ENCODE measurements at places on chromosomes 7 and 10.

DNA sequence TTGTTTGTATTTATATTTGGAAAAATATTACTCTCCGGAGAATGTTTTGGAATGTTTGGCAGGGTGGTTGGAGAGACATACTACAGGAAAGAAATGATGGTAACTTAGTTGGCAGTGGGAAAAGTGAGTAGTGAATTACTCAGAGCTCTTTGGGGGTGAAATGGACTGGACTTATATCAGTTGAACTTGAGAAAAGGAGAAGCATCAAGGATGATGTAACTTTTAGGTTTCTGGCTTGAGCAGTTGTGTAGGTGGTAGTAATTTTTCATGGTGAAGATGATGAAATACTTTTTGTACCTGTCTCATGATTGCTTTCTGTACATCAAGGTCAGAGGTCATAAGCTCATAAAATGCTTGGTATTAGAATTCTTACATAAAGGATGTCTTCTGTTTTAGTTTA, 617.2 kb downstream of the AUTS2 start:
- no peak for DNase-seq

DNA sequence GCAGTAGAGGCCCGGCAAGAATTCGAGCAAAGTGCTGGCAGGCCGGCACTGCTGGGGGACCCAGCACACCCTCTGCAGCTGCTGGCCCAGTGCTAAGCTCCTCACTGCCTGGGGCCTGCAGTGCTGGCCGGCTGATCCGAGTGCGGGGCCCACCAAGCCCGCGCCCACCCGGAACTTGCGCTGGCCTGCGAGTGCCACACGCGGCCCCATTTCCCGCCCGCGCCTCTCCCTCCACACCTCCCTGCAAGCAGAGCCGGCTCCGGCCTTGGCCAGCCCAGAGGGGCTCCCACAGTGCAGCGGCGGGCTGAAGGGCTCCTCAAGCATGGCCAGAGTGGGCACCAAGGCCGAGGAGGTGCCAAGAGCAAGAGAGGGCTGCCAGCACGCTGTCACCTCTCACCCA, 3.1 kb downstream of the DYDC2 start:
- DNase-seq: no peak

- no peak for DNase-seq
These were observed 30.4 kb upstream of the DMBT1 start for GRCh38 chr10:122530177-122530576.

- no peak for DNase-seq
These were observed 18.9 kb downstream of the CEP55 start for GRCh38 chr10:93515071-93516005.

- no peak for DNase-seq
These were observed 3.5 kb upstream of the ARL4A start for GRCh38 chr7:12683678-12684585.

GRCh38 chr7:39633563-39634477, 10.4 kb downstream of the RALA start:
- DNase-seq: no peak

DNA sequence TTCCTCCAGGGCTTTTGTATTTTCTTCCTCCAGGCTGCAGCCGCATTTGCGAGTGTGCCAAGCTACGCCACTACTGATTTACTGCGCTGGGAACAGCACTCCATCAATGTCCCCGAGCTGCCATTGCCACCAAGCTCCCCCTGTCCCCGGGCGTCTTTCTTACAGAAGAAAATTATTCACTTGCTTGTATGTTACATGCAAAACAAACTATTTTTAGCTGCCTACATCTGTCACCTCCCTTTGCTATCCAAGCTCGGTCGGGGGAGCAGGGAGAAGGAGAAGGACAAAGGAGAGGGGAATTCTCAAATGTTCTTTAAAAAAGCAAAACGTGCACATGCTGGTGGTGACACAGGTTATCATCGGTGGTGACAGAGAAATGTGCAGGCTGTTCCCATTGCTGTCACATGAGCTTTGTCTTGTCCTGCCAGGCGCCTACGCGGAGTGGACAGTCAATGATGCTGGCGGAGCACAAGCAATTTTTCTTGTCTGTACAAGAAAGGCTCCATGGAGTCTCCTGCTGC, 93.1 kb downstream of the ADARB2 start:
- no peak for DNase-seq

GRCh38 chr10:109784236-109784635, 139.1 kb downstream of the XPNPEP1 start:
- DNase-seq: no peak

GRCh38 chr10:28587970-28588290, 55.0 kb downstream of the WAC start:
- DNase-seq: no peak

DNA sequence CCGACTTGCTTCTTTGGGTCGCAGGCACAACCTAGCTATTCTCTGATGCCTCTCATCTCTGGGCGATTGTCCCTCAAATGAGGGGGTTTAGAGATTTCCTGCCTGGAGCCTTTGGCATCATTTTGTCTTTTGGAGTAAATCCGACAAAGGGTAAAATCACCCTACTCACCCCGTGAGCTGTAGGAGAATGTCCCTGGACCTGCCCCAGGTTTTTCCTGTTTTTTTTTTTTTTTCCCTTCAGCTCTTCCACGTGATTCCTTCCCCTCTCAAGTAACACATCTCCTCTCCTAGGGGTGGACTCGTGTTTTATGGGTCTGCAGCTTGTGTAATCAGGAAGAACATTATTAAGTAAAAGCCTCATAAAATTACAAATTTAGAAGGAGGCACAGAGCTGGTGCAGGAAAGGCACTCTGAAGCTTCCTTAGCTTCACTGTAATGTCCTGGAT, 128.4 kb upstream of the ZNF746 start:
- no peak for DNase-seq

- no peak for DNase-seq
These were observed 1.3 kb upstream of the PRR15 start for GRCh38 chr7:29562307-29562706.

DNA sequence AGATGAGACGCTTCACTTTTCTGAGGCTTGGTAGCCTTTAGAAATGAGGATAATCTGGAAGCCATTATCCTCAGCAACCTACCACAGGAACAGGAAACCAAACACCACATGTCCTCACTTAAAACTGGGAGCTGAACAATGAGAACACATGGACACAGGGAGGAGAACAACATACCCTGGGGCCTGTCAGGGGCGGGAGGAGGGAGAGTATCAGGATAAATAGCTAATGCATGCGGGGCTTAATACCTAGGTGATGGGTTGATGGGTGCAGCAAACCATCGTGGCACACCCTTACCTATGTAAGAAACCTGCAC, 48.9 kb downstream of the LRGUK start:
- no peak for DNase-seq

DNA sequence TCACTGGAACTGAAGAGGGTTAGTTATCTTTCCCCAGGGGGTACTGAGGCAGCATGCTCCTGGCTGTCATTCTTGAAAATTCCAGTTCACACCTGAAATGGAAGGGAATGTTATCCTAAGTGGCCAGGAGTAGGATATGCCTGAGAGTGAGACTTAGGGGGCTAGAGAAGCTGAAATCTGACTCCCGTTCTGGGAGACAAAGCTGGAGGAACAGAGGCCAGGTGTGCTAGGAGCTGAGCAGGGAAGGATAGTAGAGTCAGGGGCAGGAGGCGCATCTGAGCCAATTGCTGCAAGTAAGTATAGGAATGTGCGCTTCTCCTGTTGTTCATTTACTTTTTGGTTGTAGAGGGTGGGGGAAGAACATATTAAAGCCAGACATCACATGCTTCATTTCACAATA, 58.1 kb upstream of the KIAA1217 start:
- no peak for DNase-seq
